CD8-positive, alpha-beta memory T cell (primary cell): ENCODE measurements at places on chromosomes 3 and 15. TPM values are rescaled to one million over a fixed set of nuclear protein-coding genes. Genes with fewer than 3 reads are reported as not detected.

Gene NANOGP8
- not detected for total RNA-seq

- no peak for DNase-seq
Measured at GRCh38 chr3:129534428-129535027, 6.1 kb downstream of the RHO start.

- DNase-seq, result peak; percentile 72
Measured at GRCh38 chr3:101849714-101850245, 466 bp downstream of the NFKBIZ start.

DNA sequence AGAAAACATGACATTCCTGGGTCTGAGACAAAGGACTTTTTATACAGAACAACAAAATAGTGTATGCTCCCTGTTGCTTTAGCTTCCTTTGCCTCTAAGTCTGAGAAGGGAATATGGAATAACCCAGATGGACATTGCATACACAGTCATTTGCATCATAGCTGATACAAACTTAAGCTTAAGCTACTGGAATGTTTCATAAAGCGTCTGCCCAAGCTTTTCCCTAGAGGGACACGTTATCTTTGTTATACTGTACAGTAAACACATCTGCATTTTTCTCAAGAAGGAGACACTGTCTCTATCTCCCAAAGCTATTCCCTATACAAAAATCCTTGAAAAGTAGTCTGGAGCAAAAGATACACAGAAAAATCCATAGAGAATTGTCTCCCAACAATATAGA lies 775.0 kb downstream of the DIPK2A start:
- DNase-seq, result no peak

Gene SLC22A13
- 0.44 TPM for total RNA-seq

Gene CA12
- not detected for total RNA-seq

- DNase-seq, result no peak
Measured at GRCh38 chr3:148954981-148955380, 36.4 kb upstream of the GYG1 start.
